CD8-positive, alpha-beta memory T cell (primary cell): ENCODE measurements at places on chromosomes 3 and 15. TPM values are rescaled to one million over a fixed set of nuclear protein-coding genes. Genes with fewer than 3 reads are reported as not detected.

DNA sequence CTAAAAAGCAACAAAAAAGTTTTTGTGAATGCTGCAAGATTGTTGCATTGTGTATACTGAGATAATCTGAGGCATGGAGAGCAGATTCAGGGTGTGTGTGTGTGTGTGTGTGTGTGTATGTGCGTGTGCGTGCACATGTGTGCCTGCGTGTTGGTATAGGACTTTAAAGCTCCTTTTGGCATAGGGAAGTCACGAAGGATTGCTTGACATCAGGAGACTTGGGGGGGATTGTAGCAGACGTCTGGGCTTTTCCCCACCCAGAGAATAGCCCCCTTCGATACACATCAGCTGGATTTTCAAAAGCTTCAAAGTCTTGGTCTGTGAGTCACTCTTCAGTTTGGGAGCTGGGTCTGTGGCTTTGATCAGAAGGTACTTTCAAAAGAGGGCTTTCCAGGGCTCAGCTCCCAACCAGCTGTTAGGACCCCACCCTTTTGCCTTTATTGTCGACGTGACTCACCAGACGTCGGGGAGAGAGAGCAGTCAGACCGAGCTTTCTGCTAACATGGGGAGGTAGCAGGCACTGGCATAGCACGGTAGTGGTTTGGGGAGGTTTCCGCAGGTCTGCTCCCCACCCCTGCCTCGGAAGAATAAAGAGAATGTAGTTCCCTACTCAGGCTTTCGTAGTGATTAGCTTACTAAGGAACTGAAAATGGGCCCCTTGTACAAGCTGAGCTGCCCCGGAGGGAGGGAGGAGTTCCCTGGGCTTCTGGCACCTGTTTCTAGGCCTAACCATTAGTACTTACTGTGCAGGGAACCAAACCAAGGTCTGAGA, 4.7 kb downstream of the BHLHE40 start:
- H3K27ac ChIP-seq: peak overlapping the region; percentile 81
- peaks cover 60% of the 10 kb centered on the region for H3K4me1 ChIP-seq
- peak; percentile 74 for DNase-seq
- H3K27me3 ChIP-seq: no peaks in the 10 kb centered on the region
- peak overlapping the region; percentile 47 for H3K4me3 ChIP-seq
- H3K36me3 ChIP-seq: peaks cover 11% of the 10 kb centered on the region

The RSRC1 gene
- 35.4 TPM for total RNA-seq

- H3K4me1 ChIP-seq: no peaks in the 10 kb centered on the region
- H3K27me3 ChIP-seq: no peaks in the 10 kb centered on the region
- no peaks in the 10 kb centered on the region for H3K36me3 ChIP-seq
- no peak overlapping the region for H3K27ac ChIP-seq
Observed at GRCh38 chr15:35886765-35887164, 340.8 kb upstream of the DPH6 start.

- no peak for DNase-seq
- H3K36me3 ChIP-seq: no peaks in the 10 kb centered on the region
- H3K27ac ChIP-seq: no peak overlapping the region
- H3K27me3 ChIP-seq: no peaks in the 10 kb centered on the region
Observed at GRCh38 chr3:18245721-18246120, 179.4 kb downstream of the SATB1 start.

The LINS1 gene
- total RNA-seq: 29.6 TPM

The CAMKV gene
- 0.77 TPM for total RNA-seq

DNA sequence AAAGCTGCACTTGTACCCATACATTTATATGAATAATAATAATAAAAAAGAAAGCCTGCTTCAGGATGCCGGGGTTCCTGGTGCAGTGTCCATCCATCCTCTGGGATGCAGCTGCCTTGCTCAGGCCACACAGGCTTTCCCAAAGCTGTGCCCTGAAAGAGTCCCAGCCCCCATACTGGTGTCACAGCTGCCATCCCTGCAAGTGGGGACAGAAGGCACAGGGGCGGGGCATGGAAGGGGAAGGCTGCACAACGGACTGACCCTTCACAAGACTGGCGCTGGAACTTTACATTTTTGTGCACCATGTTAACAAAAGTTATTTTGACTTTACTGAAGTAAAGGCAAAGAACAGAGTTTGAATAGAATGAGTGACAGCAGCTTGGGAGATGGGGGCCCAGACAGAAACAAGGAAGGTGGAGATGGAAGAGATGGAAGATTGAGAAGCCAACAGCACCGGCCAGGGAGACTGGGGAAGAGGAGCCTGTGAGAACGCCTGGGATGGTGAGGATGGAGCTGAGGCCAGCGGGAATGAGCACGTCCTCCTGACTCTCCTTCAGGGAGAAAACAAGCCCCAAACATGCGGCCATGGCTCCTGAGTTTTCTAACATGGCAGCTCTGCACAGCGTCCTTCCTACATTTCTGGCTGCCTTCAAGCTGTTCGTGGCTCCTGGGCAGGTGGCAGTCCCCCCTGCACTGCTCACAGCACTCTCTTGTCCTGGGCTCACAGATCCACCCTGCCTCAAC, 73.1 kb downstream of the ABTB1 start:
- no peaks in the 10 kb centered on the region for H3K27me3 ChIP-seq
- no peak overlapping the region for H3K27ac ChIP-seq
- no peaks in the 10 kb centered on the region for H3K4me1 ChIP-seq

DNA sequence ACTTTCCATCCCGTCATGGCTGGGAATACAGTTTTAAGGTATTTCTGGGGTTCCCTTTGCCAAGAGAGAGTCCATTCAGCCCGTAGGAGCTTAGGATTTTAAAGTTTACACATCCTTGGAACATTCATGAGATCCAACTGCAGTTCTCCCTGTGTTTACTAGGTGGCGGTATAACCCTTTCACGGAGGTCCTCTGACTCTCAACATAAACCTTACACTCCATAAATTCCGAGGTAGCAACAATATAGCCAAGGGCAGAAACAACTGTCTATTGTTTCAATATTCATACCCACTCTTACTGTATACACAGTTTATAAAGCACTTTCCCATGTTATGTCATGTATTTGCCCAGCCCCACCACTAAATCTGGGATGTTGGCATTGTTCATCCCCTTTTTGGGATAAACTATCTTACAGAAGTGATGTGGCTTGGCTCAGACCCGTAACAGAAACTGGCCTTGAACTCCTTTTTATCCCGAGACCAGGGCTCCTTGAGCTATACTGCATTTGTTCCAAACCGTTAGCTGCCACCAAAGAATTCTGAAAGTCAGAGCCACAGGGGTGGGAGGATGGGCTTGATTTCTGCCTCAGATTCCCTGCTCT, 69.2 kb upstream of the COL6A5 start:
- no peak overlapping the region for H3K27ac ChIP-seq
- no peak overlapping the region for H3K4me3 ChIP-seq
- no peaks in the 10 kb centered on the region for H3K36me3 ChIP-seq
- H3K27me3 ChIP-seq: no peaks in the 10 kb centered on the region
- no peaks in the 10 kb centered on the region for H3K4me1 ChIP-seq
- DNase-seq: no peak

GRCh38 chr3:8550611-8551010, 49.0 kb downstream of the LMCD1 start:
- no peak for DNase-seq
- no peaks in the 10 kb centered on the region for H3K27me3 ChIP-seq
- no peak overlapping the region for H3K27ac ChIP-seq
- H3K36me3 ChIP-seq: no peaks in the 10 kb centered on the region

DNA sequence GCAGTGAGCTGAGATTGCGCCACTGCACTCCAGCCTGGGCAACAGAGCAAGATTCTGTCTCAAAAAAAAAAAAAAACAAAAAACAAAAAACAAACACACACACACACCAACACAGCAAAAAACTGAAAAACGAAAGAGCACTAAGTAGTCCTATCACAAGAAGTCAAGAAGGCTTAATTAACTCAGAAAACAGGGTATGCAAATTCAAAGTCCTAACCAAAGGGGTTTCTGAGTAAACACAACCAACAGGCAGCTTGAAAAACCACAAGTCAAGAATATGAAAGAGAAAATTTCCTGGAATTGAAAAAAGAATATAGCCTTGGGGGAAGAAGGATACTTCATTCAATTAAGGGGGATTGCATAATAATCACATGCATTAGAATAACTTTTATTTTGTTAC, 37.7 kb upstream of the PARP14 start:
- no peak for DNase-seq
- H3K4me3 ChIP-seq: no peak overlapping the region
- no peaks in the 10 kb centered on the region for H3K36me3 ChIP-seq
- H3K4me1 ChIP-seq: no peaks in the 10 kb centered on the region
- no peaks in the 10 kb centered on the region for H3K27me3 ChIP-seq

- no peaks in the 10 kb centered on the region for H3K4me1 ChIP-seq
- DNase-seq: no peak
- H3K36me3 ChIP-seq: no peaks in the 10 kb centered on the region
- H3K27ac ChIP-seq: no peak overlapping the region
Observed at GRCh38 chr3:133855772-133856171, 39.9 kb downstream of the RAB6B start.

- H3K27ac ChIP-seq: peak overlapping the region; percentile 45
- H3K36me3 ChIP-seq: no peaks in the 10 kb centered on the region
- peak overlapping the region; percentile 39 for H3K4me3 ChIP-seq
- no peaks in the 10 kb centered on the region for H3K27me3 ChIP-seq
Observed at GRCh38 chr3:48112813-48113212, 75.4 kb downstream of the CDC25A start.

- H3K4me1 ChIP-seq: no peaks in the 10 kb centered on the region
- H3K4me3 ChIP-seq: no peak overlapping the region
- H3K27me3 ChIP-seq: no peaks in the 10 kb centered on the region
- H3K36me3 ChIP-seq: no peaks in the 10 kb centered on the region
Observed at GRCh38 chr3:16148783-16149182, 25.7 kb upstream of the GALNT15 start.

- no peak overlapping the region for H3K4me3 ChIP-seq
- DNase-seq: no peak
- no peaks in the 10 kb centered on the region for H3K4me1 ChIP-seq
- no peaks in the 10 kb centered on the region for H3K36me3 ChIP-seq
- H3K27ac ChIP-seq: no peak overlapping the region
- no peaks in the 10 kb centered on the region for H3K27me3 ChIP-seq
Observed at GRCh38 chr15:48363474-48363873, 32.2 kb downstream of the DUT start.

- H3K27ac ChIP-seq: no peak overlapping the region
- no peaks in the 10 kb centered on the region for H3K36me3 ChIP-seq
- H3K4me3 ChIP-seq: no peak overlapping the region
- peaks cover 13% of the 10 kb centered on the region for H3K4me1 ChIP-seq
- no peak for DNase-seq
Observed at GRCh38 chr15:31304751-31305365, 21.8 kb upstream of the KLF13 start.

The FILIP1L gene
- 0.27 TPM for total RNA-seq

The ADAMTS7 gene
- total RNA-seq: 0.07 TPM

DNA sequence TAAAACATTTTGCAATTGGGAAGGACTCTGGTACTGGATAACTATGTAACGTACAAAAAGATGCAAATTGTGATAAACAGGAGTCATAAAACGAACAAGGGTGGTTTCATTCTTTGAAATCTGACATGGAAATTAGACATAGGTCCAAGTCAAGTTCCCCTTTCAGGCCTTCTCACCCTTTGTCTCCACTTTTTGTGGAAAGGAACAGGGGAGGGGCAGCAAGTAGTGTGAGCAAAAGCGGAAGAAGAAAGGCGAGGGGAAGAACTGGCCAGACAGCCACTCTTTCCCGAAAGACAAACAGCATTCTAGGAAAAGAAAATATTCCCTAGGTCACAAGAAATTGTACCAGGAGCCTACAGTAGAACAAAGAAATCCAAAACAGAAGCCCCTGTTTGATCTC, 52.6 kb downstream of the MCF2L2 start:
- no peaks in the 10 kb centered on the region for H3K4me1 ChIP-seq
- no peak overlapping the region for H3K4me3 ChIP-seq
- no peaks in the 10 kb centered on the region for H3K27me3 ChIP-seq
- no peak for DNase-seq

- H3K4me1 ChIP-seq: no peaks in the 10 kb centered on the region
- H3K4me3 ChIP-seq: no peak overlapping the region
- DNase-seq: no peak
- H3K36me3 ChIP-seq: no peaks in the 10 kb centered on the region
- H3K27ac ChIP-seq: no peak overlapping the region
Observed at GRCh38 chr3:129336093-129336706, 57.5 kb downstream of the HMCES start.

The SOX2 gene
- not detected for total RNA-seq

DNA sequence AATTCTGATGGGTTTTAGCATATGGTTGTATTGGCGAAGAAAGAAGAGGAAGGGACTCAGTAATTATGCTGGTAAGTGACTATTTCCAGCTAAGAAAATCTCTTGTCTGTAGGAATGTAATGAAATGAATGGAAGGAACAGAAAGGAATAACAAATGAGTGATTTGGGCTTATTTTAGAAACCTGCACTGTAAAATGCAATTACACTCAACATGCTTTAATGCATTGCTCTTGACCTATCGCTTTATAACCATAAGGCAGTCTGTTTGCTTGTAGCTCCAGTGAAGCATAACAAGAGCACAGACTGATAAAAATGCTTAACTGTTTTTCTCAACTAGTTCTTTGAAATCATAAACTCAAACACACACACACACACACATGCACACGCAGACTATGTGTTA, 549.0 kb downstream of the ROBO2 start:
- H3K4me1 ChIP-seq: no peaks in the 10 kb centered on the region
- H3K27ac ChIP-seq: no peak overlapping the region
- DNase-seq: no peak
- H3K4me3 ChIP-seq: no peak overlapping the region
- no peaks in the 10 kb centered on the region for H3K27me3 ChIP-seq
- H3K36me3 ChIP-seq: no peaks in the 10 kb centered on the region

The ECE2 gene
- total RNA-seq: not detected

DNA sequence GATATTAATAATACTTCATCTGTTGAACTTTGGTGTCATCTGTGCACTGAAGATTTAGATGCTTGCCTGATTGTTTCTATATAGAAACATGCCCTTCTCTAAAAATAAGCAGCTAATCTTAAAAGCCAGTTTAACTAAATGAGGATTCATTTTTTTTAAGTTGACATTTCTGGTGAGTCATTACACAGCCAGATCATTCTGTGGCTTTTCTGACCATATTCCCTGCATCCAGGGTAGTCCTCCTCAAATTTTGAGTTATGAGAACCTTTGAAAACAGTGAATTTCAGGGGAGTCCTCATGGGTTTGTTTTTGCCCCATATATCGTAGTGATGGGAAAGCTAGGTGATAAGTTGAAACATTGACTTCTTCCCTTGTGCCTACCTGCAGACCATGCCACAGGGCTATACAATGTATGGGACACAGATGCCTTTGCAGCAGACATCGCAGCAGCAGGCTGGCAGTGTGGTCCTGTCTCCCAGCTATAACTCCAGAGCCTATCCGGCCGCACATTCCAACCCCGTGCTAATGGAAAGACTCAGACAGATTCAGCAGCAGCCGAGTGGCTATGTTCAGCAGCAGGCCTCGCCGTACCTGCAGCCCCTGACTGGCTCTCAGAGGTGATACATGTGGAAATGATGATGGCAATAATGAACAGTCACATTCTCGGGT, 26.5 kb upstream of the P2RY12 start:
- H3K36me3 ChIP-seq: no peaks in the 10 kb centered on the region
- no peak for DNase-seq
- no peak overlapping the region for H3K27ac ChIP-seq
- H3K27me3 ChIP-seq: no peaks in the 10 kb centered on the region

- no peaks in the 10 kb centered on the region for H3K27me3 ChIP-seq
- no peaks in the 10 kb centered on the region for H3K36me3 ChIP-seq
- H3K4me1 ChIP-seq: no peaks in the 10 kb centered on the region
- DNase-seq: no peak
- H3K4me3 ChIP-seq: no peak overlapping the region
Observed at GRCh38 chr3:58272891-58273290, 33.2 kb upstream of the RPP14 start.
